ENCODE measurements at places on chromosomes 11 and 22.

DNA sequence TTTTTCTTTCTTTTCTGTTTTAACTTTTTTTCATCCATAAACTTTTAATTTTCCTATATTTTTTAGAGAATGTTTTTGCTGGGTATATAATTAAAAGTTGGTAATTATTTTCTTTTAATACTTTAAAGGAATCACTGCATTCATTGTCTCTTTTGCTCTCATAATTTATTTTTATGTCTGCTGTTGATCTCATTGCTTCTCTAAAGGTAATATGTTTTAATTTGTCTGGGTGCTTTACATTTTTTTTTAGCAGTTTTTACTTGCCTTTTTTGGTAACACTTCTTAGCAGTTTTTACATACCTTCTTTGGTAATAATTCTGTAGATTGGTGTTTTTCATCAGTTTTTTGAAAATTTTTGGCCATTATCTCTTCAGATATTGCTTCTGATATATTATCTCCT is 89.4 kb upstream of the BMAL1 start:
- DNase-seq = no peak

- no peak for DNase-seq
These were observed 122.5 kb upstream of the ZC3H12C start for GRCh38 chr11:109970516-109971183.

GRCh38 chr11:68398995-68399851 is 61.3 kb upstream of the PPP6R3 start:
- DNase-seq = no peak

GRCh38 chr22:25193548-25193947 is 6.1 kb upstream of the CRYBB3 start:
- no peak for DNase-seq

- DNase-seq = no peak
These were observed 44.3 kb downstream of the RASSF10 start for GRCh38 chr11:13053255-13053917.

DNA sequence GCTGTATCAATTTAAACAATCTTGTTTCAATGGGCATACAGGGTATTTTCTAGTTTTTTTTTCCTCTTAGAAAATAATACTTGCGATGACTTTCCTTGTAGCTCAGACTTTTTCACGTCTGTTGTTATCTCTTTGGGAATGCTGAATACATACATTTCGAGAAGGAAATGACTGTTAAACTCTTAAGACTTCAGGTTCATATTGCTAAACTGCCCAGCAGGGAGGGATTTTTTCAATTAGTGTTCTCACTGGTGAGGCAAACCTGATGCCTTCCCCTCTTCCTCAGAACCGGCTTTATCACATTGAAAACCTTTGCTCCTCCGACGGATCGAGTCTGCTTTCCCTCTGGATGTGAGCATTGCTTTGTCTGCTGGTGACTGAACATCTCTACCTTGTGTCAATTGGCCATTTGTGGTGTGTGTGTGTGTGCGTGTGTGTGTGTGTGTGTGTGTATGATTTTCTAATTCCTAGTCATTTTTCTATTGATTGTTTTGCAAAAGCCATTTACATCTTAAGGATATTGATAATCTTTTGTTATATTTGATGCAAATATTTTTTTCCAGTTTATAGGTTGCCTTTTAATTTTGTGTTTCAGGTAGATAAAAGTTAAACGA is 6.6 kb downstream of the NEAT1 start:
- DNase-seq = no peak
